ENCODE measurements at places on chromosomes 12 and 14. TPM values are rescaled to one million over a fixed set of nuclear protein-coding genes. Genes with fewer than 3 reads are reported as not detected.

Gene AVPR1A
- not detected for total RNA-seq

Gene CHFR
- 88.0 TPM for total RNA-seq

Gene TAS2R30
- 3.2 TPM for total RNA-seq

Gene LRTM2
- not detected for total RNA-seq

DNA sequence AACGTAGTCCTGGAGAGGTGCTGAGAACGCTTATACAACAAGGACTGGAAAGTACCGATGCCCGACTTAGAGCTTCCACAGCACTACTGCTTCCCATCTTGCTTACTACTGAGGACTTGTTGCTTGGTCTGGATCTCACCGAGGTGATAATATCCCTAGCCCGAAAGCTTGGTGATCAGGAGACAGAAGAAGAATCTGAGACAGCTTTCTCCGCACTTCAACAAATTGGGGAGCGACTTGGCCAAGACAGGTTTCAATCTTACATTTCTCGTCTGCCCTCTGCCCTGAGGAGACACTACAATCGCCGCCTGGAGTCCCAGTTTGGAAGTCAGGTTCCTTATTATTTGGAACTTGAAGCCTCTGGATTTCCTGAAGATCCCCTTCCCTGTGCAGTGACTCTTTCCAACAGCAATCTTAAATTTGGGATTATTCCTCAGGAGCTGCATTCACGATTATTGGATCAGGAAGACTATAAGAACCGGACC, 1.1 kb downstream of the TOGARAM1 start:
- DNase-seq = no peak
